Activated CD4-positive, CD25-positive, alpha-beta regulatory T cell (primary cell): ENCODE measurements at places on chromosomes 12 and 14.

DNA sequence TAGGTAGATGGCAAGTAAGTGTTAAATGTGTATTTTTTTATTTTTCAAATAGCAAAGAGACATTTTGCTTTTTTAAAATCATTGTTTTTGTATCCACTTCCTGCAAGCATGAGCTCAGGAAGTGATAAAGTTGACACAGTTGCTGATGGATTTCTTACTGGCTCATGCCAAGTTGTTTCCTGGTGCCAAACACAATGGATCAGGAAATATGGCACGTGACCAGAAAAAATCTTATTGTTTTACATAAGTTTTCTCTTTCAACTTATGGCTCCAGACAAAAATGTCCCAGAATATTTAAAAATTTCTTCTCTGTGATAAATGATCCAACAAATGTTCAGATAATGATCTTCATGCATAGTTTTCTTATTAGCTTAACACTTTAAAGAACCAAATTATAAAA, 1279.1 kb upstream of the FLRT2 start:
- no peak for DNase-seq

- no peak for DNase-seq
These were observed 43.3 kb downstream of the OTOGL start for GRCh38 chr12:80142640-80143039.

DNA sequence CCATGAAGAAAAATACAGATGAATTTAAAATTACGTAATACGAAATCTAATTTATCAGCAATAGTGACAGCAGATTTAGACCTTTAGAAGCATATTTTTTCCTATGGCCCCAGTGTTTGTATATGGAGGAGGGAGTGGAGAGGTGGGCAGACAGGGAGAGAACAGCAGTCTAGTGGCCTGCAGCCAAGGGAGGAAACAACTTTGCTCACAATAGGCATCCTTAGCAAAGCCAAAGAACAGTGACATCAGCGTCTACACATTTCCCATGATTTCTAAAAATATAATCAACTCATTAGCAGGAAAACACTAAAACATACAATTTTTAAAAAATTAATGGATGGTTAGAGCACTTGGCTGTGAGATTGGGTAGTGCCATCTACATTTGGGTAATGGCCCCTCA, 622.6 kb upstream of the ATP2B1 start:
- no peak for DNase-seq

DNA sequence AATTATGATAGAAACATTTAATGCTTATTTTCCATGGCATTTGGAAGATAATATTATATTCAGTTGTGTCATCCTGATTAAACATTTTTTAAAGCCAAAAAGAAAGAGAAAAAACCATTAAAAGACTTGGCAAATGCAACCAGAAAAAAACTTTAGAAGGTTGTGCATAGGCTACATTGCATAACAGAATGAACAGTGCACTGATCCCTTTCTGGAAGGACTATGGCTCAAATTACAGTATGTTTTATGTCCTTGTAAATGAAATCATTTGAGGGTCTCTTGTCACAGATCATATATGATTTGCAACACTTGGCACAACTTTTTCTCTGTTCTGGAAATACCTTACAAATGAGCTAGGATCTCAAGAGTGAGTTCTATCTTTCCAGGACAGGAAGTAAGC, 275.2 kb upstream of the FLRT2 start:
- DNase-seq: no peak

DNA sequence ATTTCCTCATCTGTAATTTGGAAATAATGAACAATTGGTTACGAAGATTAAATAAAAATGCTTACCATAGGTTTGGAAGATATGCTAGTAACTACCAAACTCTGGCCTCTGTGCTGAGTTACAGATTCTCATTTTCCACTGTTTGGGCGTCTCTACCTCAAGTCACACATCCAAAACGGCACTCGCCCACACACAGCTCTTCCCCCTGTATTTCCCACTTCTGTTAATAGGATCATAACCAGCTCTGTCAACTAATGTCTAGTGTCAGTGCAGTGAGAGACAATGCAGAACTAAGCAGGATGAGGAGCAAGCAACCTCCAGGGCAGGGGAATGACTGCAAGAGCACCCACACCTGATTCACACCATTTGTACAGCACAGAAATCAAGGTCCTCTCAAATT, 10.9 kb upstream of the SYCP3 start:
- no peak for DNase-seq

DNA sequence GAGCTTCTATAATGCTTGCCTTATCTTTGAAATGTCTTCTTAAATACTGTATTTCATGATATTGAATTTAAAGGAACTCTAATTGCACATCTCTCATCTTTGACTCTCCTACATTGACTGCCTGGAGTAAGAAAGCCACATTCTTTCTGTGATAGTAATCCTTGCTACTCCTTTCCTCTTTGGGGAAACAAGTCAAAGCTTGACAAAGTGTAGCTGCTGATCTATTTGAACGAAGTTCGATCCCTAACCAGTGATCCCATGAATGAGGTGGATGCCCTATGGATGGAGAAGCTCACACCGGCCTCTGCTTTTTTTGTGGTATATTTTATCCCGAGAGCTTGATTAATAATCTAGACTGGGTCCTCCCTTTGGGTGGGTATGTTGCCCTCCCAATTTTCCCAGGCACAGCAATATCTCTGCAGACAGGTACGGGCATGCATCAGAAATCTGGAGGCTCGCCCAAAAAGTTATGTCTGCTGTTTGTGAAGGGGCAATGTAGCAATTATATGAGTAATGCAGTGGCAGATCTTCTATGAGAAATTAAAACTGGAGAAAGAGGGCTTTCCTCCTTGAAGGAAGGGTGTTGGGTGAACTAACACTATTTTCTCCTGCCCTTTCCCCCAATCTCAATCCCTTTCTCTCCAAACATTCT, 163.0 kb upstream of the FRMD6 start:
- no peak for DNase-seq

DNA sequence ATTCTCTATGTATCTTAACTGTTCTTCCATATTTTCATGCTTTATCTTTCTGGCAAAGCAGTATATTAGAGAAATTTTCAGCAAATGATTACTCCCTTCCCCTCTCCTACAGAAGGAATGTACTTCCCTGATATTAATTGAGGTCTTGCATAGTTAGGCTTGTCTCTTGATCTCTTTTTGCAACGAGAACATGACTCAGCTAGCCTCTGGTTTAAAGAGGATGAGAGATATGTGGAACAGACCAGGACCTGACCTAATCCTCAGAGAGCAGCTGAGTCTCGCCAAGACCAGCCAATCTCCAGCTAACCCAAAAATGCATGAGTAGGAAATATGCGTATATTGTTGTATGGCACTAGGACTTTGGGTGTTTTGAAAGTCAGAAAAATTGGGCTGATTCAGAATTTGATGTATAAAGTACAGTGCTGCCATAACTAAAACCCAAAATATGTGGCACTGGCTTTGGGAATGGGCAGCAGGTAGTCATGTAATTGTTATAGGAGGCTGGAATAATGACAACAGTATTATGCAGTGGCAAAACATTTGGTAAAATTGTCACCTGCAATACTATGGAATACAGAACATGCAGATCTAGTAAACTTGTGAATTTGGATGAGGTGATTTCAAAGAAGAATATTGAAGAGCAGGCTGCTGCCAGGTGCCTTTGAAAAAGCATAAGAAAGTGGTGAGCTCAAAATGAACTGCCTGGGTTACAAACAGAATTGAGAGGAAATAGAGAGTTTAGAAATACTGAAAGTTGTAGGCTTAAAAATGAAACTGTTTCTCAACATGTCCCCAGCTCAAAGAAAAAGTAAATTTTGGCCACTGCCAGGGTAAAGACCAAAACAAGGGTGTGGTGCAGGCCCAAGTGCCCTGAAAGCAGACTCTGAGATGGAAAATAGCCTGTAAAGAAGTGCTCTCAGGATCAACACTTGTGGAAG, 9.3 kb upstream of the USP15 start:
- no peak for DNase-seq
